Activated CD4-positive, alpha-beta T cell treated with anti-CD3 and anti-CD28 coated beads, Interleukin-2, amount 10 ng/mL, durations not matched to agents 7 days and 5 days (primary cell): ENCODE measurements at places on chromosomes 3 and 15. TPM values are rescaled to one million over a fixed set of nuclear protein-coding genes. Genes with fewer than 3 reads are reported as not detected.

KAT2B gene
- 84.5 TPM for total RNA-seq

ADCY5 gene
- total RNA-seq, result not detected

STX19 gene
- total RNA-seq, result not detected

FBXW12 gene
- total RNA-seq, result not detected

IGF2BP2 gene
- 0.62 TPM for total RNA-seq

MORC1 gene
- not detected for total RNA-seq

FAM3D gene
- total RNA-seq, result not detected

SYNPR gene
- not detected for total RNA-seq

- DNase-seq, result no peak
Observed at GRCh38 chr15:39247574-39247973, 333.3 kb upstream of the THBS1 start.

DNA sequence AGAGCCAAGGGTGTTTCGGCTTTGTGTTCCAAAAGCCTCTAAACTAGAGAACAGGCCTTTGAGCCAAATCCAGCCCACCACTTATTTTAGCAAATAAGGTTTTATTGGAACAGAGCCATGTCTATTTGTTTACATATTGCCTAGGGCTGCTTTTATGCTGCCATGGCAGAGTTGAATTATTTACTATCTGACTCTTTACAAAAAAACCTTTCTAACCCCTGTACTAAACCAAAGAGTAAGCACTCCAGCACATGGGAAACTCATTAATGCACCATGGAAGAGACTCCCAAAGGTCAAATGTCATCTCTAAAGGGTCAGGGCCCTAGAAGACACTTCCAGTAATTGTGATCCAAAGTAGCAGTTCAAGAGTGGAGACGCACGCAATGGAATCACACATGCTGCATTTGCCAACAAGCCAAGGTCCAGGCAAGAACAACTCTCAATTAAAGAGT lies 22.3 kb downstream of the OSBPL10 start:
- no peak for DNase-seq

GRCh38 chr3:6521369-6522113 lies 339.4 kb upstream of the GRM7 start:
- DNase-seq, result no peak

GRCh38 chr15:63491116-63491827 lies 13.1 kb upstream of the USP3 start:
- DNase-seq, result no peak

DNA sequence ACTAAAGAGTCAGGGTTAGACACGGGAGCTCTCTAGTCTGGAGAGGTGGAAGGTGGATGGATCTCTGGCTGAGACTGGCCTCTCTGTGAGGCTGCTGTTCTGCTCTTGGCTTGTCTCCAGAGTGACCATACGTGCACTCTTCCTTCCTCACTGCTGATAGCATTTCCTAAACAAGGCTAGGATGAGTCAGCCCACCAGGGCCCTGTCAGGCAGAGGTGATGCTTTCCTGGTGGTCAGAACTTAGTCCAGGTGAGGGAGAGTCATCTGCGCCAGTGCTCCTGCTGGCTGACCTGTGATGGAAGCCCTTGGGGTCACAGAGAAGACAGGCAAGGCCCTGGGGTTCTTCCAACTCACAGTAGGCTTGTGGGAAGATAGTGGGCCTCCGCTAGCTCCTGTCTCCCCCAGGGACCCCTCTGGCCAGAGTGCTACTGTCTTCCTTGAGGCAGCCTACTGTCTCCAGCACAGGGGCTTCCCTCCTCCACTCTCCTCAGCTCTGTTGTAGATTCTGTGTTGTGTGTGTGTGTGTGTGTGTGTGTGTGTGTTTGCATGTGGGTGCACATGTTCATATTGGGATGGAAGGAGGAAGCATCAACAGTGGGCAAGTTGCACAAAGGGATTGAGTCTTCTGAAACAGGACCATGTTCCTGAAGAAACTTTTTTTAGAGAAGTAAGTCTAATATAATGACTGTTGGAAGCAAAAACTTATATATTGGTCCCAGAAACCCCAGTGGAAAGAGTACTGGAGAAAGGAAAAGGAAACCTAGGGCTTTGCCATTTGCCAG lies 16.5 kb downstream of the ALPK3 start:
- no peak for DNase-seq

DNA sequence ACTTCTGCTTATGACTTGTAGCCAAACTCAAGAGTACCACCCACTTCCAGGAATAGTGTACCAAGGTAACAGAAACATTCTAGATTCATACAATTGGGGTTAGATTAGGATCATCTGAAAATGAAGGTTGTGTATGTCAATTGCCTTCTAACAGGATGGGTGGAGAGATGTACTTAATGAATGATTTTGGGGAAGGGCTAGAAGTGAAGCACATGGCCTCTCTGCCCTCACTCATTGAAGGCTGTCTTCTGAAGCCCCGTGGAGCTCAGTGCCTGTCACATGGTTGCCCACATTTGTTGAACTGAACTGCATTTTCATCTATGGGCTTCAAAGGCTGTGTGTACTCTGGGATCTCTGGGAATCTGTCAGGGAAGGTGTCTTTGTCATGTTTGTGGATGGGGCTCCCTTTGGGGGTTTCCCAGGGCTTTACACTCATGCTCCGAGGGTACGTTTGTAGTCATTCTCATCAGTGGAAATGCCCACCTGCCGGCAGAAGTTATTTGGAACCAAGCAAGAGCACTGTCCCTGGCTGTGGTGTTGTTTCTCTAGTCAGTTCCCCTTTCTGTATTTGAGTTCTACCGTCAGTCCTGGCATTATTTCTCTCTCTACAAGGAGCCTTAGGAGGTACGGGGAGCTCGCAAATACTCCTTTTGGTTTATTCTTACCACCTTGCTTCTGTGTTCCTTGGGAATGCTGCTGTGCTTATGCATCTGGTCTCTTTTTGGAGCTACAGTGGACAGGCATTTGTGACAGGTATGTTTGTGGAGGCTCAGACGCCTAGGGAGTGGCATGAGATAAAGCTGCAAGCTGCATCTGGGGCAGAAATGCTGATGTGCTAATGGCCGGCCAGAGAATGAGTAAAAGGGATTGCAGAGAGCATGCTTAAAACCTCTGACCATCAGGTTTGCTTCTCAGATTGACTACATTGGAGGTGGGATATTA lies 22.4 kb downstream of the CD86 start:
- DNase-seq, result no peak

DNA sequence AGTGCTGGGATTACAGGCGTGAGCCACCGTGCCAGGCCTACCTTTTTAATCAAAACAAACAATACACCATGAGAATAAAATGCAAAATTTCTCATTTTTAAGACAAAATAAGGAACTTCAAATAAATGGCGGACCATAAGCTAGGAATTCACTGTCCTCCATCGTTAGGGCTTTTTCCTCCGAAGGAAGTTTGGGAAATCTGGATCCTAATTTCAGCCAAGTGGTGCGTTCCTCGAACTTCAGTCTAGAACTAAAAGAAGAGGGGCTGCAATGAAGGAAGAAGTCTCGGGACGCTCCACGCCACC lies 260 bp downstream of the EXD1 start:
- DNase-seq, result no peak

GRCh38 chr3:134877788-134878187 lies 82.7 kb downstream of the EPHB1 start:
- no peak for DNase-seq

DNA sequence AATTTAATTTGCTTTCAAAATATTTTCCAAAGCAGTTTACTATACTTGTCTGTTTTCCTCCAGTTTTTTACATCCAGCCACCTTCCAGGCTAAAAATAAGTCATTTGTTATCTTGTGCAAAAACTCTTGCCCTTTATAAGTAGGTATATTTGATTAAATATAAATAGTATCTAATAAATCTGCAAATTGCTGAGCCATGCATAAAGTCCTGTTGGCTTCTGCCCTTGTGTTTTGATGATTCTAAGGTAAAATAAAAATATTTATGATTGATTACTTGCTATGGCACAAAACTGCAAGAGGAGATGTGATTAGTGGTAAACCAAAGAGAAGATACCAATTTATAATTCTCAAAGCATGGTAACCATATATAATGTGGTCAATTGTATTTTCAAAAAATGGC lies 1026.7 kb downstream of the EPHA3 start:
- no peak for DNase-seq

- DNase-seq, result no peak
Observed at GRCh38 chr3:85254738-85255137, 295.9 kb downstream of the CADM2 start.

DNA sequence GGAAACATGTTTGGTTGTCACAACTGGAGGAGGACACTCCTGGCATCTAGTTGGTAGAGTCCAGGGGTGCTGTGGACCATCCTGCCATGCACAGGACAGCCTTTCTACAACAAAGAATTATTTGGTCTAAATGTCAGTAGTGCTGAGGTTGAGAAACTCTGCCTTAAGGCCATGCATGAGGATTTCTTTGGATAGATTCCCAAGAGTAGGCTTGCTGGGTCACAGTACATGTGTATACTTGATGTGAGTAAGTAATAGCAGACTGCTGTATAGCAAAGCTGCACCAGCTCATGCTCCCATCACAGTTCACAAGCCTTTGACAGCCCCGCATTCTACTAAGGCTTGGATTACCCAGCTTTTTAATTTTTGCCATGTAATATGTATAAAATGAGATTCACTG lies 151.3 kb downstream of the MFSD1 start:
- DNase-seq, result no peak

GRCh38 chr3:150464684-150465083 lies 56.6 kb downstream of the TSC22D2 start:
- no peak for DNase-seq

- no peak for DNase-seq
Observed at GRCh38 chr15:28952666-28953491, 67.1 kb downstream of the APBA2 start.

- DNase-seq, result no peak
Observed at GRCh38 chr15:85607141-85607806, 187.5 kb downstream of the KLHL25 start.

DNA sequence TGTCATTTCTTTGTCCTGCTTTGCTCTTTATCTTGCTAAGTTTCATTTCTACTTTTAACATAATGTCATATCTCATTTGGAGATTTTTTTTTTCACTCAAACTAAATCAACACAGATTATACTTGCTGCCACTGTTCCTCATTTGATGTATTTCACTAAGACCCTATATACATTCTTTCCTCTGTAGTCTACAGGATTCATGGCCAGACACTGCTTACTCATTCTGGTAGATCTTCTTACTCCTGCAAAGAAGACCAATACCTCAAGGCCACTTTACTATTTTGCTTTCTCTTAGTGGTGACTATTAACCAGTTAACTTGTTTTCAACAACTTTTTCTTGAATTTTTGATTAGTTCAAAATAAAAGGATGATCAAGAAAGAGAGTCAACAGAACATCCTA lies 26.6 kb downstream of the SLC24A5 start:
- DNase-seq, result no peak

DNA sequence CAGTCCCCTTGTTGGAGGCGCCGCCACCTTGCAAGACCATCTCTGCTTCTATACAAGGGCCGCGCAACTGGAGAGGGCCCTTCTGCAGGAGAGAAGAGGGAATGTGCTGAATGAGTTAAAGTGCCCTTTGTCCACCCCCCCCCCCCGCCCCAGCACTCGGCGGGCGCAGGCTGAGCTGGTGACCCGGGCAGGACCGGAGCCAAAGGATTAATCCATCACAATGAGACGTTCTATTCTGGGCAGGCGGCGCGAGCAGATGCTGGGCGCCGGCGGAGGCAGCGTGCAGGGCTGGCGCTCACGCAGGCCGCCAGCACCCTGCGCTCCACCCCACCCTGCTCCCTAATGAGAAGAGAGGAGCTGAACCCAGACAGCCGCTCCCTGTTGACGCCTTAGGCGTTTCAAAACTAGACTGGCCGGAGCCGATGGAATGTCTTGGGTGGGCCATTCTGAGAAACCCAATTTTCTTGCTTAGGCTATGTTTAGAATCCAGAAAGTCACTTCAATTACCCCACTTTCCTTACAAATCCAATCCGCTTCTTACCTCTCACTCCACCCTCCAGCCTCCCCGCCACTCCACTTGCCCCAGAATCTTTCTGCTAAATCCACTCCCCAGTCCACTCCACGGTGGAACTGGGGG lies 32.9 kb downstream of the GJD2 start:
- no peak for DNase-seq

GRCh38 chr3:30542897-30543296 lies 63.5 kb upstream of the TGFBR2 start:
- no peak for DNase-seq

DNA sequence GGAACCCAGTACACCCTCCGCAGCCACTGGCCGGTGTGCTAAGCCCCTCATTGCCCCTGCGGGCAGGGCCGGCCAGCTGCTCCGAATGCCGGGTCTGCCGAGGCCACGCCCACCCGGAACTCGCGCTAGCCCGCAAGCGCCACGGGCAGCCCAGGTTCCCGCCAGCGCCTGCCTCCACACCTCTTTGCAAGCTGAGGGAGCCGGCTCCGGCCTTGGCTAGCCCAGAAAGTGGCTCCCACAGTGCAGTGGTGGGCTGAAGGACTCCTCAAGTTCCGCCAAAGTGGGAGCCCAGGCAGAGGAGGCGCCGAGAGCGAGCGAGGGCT lies 81.4 kb upstream of the BCHE start:
- no peak for DNase-seq

GRCh38 chr15:47705281-47705997 lies 11.9 kb upstream of the SEMA6D start:
- no peak for DNase-seq

- DNase-seq, result no peak
Observed at GRCh38 chr3:150142936-150143335, 172.2 kb upstream of the PFN2 start.

DNA sequence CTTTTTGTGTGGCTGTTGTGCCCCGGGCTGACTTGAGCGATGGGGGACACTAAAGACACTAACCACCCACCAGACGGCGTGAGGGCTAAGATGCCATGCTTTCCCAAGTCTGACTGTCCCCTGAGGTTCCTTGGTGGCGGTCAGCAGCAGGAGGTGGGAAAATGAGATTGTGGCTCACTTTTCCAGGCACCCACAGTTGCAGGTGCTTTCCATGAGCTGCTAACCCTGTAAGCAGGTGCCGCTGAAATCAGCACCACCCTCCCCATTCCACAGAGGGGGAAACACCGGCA lies 17.7 kb downstream of the PRR23E start:
- no peak for DNase-seq

- DNase-seq, result no peak
Observed at GRCh38 chr15:99438691-99439523, 126.9 kb upstream of the MEF2A start.

- no peak for DNase-seq
Observed at GRCh38 chr3:12285003-12285555, 3.8 kb upstream of the PPARG start.

GRCh38 chr3:183800243-183800863 lies 25.0 kb downstream of the MAP6D1 start:
- DNase-seq, result no peak

- DNase-seq, result no peak
Observed at GRCh38 chr3:107868449-107868848, 222.4 kb downstream of the CD47 start.

GRCh38 chr3:174330303-174330702 lies 528.8 kb upstream of the NAALADL2 start:
- no peak for DNase-seq
